ENCODE measurements at places on chromosomes 6 and 20.

DNA sequence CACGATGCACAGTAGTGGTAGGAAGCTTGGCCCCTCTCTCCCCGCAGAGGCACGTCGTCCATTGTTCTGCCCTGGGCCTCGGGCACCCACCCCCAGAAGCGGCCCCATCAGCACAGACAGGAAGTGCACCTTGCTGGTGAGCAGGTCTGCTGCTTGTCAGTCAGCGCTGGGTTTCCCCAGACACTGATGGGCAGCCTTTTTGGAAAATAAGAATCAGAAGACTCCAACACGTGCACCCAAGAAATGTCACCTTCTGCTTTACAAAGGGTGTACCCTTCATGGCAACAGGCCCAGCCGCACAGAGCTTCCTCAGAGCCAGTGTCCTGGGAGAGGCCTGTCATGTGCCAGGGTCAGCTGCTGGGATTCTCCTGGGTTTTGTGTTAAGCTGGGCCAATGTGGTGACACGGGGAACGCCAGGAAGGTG lies 34.7 kb upstream of the IRF4 start:
- no peak for DNase-seq

DNA sequence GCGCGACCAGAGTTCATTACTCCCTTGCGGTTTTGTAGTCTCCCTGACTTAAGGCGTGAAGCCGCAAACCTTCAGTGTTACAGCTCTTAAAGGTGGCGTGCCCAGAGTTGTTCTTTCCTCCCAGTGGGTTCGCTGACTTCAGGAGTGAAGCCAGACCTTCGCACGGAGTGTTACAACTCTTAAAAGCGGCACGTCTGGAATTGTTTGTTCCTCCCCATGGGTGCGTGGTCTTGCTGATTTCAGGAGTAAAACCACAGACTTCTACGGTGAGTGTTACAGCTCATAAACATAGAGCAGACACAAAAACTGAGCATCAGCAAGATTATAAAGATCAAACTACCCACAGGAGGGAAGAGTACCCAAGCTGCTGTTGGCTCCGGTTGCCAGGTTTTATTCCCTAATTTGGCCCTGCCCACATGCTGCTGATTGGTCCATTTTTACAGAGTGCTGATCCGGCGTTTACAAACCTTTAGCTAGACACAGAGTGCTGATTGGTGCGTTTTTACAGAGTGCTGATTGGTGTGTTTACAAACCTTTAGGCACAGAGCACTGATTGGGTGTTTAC lies 10.4 kb downstream of the TMEM14C start:
- DNase-seq = no peak

DNA sequence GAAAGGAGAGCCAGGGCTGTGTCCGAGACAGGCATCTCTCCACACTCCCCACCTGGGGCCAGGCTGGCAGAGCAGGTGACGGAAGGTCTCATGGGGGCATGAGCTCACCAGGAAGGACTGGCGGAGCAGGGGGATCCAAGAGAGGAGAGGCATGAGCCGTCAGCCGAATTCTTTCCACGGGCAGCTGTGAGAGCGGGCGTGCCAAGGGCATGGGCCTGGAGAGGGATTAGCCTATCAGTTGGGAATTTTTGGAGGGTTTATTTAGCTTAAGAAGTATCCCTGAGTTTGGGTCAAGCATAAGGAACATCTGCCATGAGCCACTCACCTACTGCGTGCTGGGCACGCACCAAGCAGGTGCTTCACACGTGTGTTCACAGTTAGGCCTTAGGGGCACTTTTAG lies 60.2 kb upstream of the ZNFX1 start:
- DNase-seq = no peak

DNA sequence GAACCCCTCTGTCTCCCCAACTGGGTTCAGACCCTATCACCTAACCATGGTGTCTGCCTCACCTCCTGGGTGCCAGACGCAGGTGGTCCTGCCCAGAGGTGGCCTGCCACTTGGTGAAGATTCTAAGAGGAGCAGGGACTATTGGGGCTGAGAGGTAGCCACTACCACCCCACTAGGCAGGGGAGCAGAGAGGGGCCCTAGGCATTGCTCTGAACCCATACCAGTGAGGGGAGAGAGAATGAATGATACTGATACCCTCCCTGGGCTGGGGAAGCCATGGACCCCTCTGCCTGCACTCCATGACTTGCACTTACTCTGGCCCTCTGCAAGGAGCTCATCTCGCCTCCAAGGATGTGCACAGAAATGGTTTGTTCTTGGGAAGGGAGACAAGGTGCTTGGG lies 31.7 kb upstream of the SPDEF start:
- no peak for DNase-seq

GRCh38 chr6:168381726-168382458 lies 59.1 kb upstream of the SMOC2 start:
- DNase-seq = no peak

DNA sequence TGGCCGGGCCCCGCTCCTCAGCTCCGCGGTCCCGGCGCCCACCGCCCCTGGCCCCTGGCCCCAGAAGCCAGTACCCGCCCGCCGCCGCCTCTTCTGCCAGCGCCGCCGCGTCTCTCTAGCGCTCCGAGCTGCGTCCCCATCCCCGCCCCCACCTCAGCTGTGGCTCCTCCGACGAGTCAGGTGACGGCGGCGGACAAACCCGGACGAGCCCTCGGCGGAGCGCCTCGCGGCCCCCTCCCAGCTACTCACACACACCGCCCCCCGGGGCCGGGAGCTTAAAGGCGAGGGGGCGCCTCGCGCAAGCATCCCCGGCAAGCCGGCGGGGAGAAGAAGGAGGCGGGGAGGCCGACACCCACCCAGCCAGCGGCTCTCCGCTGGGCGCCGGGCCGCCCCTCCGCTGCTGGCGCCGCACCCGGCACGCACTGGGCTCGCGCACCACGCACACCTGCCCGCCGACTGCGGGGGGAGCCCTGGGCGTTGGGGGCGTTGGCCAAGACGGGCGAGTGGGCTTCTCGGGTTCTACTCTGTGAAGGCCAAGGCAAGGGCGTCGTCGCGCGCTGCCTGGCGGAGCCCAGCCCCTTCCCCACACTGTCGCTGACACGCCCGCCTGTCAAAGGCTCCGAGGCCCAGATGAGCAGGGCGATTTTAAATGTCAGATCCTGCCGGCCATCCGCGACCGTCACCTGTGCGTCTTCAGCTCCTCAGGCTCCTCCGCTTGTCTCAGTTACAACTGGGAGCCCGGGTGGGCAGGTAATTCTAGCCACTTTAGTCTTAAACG lies at the start of gene SNAP91:
SNAP91 (minus strand) TSS at position 132 of the 778 bp plus-strand sequence. CDS start 1,174 bp downstream, outside the sequence.
- DNase-seq = no peak

GRCh38 chr20:24488064-24488799 lies 18.8 kb downstream of the SYNDIG1 start:
- DNase-seq = no peak

- no peak for DNase-seq
These were observed 27.6 kb upstream of the CGA start for GRCh38 chr6:87122477-87122876.

- no peak for DNase-seq
These were observed 15.8 kb downstream of the PSMB1 start for GRCh38 chr6:170537329-170537728.

DNA sequence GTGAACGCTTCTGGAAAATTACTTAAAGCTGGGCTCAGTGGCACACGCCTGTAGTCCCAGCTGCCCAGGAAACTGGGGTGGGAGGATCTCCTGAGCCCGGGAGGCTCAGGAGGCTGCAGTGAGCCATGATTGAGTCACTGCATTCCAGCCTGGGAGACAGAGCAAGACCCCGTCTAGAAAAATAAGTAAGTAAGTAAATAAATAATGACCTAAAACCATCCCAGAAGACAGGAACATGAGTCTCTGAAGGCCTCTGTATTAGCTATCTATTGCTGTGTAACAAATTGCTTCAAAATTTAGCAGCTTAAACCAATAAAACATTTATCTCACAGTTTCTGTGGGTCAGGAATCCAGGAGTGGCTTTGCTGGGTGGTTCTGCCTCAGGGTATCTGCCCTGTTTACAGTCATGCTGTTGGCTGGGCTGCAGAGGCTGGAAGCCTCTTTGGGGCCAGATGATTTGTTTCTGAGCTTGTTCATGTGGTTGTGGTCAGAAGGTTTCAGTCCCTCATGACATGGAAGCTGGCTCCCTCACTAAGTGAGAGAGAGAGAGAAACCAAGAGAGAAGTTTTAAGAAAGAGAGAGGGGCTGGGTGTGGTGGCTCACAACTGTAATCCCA lies 48.4 kb upstream of the NCOA3 start:
- DNase-seq = peak; percentile 96

DNA sequence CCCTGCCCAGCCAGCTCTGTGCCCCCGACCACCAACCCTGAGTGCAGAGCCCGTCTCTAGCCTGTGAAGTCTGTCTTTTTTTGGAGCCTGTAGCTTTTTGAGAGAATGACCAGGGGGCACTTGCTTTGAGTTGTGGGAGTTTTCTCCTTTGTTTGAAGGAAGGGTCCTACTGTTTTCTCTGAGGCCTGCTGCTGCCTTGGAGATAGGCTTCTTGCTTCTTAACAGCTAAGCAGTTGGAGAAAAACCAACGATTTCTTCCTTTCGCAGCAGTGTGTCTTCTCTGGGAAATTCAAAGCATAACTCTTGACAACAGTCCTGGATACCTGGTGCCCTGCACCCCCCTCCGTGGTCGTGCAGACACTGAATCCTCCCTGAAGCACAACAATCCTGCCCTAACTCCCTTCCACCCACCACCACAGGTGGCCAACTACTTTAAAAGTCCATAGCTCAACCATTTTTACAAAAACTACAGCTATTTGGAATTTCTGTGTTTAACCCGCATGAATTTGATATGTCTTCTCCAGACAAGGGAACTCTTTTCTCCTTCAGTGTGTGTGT lies 61.0 kb downstream of the FAM50B start:
- DNase-seq = no peak

- peak; percentile 42 for DNase-seq
These were observed 1.2 kb downstream of the NCOA5 start for GRCh38 chr20:46088409-46089166.

GRCh38 chr6:72864236-72864635 lies 242.4 kb downstream of the KCNQ5 start:
- DNase-seq = no peak

DNA sequence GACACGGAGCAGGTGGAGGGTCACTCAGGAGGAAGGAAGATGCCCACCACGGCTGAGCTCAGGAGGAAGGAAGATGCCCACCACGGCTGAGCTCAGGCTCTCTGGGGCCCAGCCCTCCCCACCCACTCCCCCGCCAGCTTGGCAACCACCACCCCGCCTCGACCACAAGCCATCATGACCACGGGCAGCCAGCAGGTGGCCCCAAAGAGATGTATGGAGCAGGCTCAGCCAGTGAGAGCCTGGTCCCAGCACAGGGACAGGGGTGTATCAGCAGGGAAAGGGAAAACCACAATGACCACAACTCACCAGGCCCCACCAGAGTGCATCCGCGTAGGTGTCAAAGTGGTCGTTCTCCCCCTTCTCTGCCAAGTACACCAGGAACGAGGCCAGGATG lies 30.4 kb downstream of the KCNQ2 start:
- DNase-seq = peak; percentile 10

GRCh38 chr20:34925981-34926380 lies 29.6 kb downstream of the GSS start:
- no peak for DNase-seq

All from HFFc6 (cell line).